ENCODE measurements at places on chromosomes 3 and 15.

DNA sequence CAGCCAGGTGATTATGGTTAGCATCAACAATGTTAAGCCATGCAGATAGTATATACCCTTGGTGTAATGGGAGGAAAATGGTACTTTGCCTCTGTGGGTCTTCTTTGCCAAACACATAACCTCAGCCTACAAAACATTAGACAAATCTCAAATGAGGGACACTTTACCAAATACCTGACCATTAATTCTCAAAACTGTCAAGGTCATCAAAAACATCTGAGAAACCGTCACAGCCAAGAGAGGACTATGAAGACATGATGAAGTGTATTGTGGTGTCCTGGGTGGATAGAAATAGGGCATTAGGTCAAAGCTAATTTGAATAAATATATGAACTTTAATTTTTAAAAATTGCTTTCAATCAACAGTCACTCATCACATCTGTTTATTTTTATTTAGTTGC is 1036.1 kb downstream of the AGBL1 start:
- no peak for DNase-seq

- DNase-seq, result no peak
Measured at GRCh38 chr3:54514416-54514815, 392.1 kb downstream of the CACNA2D3 start.

DNA sequence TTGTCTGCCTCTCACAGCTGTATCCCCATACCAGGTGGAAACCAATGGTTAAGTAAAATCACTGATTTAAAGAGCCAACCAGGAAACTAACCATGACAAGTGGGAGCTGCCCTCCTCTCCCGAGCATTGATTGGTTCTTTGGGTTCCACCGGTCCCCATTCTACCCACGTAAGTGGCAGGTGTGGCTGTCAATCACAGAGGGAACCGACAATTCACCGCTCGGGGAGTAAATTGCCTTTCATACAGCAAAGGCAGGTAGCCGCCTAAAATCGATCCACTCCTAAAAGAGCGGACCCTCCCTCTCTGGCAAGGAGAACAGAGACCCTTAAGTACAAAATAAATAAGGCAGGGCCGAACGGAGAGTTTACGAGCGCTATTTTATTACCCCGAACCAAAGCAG is 1.2 kb downstream of the ERC2 start:
- peak; percentile 42 for DNase-seq

GRCh38 chr3:64179860-64180259 is 45.4 kb downstream of the PRICKLE2 start:
- DNase-seq, result no peak

GRCh38 chr3:123622766-123623165 is 37.9 kb upstream of the HACD2 start:
- no peak for DNase-seq

DNA sequence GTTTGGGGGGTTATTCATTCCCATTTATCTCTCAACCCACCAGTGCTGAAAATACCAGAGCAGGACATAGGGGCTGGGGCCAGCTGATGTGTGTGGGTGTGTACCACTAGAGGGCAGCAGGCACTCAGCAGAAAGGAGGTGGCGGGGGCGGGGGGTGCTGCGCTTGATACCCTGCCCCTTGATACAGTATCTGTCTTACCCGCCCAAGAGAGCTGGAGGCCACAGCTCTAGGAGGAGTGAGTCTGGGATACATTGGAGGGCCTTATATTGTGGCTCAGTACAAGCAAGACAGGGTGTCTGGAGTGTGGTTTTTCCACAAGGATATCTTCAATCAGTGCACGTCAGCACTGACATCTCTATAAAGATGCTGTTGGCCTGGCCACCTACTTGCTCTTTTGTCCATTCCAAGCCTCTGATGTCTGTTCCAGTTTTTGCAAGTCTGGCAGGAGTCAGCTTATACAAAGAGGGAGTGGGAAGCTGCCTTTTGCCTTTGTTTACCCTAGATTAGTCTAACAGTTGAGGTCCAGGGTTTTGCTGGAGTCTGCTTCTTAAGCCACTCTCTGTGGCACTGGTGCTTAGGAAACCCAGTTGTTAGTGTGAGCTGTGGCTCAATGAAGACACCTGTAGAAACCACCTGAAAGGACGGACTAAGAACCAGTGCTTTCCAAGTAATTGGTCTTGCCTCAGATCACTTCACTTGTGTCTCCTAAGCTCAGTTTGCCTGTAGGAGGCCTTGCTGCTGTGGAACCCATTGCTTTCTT is 1.5 kb upstream of the RBM15B start:
- peak; percentile 61 for DNase-seq

GRCh38 chr3:187706971-187707370 is 4.6 kb upstream of the RTP2 start:
- DNase-seq, result no peak

Data from stimulated activated naive CD8-positive, alpha-beta T cell treated with anti-CD3 and anti-CD28 coated beads, Interleukin-15, amount 100 ng/mL, for 72 hours (primary cell).